ENCODE measurements at places on chromosomes 7 and 10.

- DNase-seq, result peak; percentile 13
Observed at GRCh38 chr10:27297844-27298521, 57.4 kb upstream of the ACBD5 start.

DNA sequence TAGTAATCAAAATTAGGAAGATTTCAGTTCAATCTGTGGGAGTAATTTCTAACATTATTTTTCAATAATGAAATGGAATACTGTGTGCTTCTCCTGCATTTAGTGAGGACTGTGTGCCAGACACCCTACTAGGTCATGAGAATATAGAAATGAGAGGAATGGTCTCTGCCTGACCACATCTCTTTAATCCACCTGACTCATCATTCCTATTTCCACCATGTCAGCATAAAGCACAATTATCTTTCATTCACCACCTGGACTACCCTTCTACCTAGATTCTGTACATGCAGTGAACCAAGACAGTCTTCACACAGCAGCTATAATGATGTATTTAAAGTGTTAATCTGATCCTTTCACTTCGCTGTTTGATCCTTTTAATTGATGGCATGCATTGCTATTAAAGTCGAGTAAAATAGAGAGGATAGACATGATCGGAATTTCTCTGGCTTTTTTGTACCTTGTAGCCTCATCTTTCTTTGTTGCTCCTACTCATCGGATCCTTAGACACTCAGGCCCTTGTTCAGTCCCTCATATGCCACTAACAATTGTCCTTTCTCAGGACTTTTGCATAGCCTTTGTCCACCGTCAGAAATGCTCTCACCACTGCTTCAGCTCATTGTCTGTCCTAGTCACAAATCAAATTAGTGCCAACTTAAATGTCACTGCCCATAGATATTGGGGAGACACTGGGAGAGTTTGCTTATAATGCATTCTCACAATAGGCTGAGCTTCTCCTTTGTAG lies 1037.1 kb downstream of the REEP3 start:
- no peak for DNase-seq

DNA sequence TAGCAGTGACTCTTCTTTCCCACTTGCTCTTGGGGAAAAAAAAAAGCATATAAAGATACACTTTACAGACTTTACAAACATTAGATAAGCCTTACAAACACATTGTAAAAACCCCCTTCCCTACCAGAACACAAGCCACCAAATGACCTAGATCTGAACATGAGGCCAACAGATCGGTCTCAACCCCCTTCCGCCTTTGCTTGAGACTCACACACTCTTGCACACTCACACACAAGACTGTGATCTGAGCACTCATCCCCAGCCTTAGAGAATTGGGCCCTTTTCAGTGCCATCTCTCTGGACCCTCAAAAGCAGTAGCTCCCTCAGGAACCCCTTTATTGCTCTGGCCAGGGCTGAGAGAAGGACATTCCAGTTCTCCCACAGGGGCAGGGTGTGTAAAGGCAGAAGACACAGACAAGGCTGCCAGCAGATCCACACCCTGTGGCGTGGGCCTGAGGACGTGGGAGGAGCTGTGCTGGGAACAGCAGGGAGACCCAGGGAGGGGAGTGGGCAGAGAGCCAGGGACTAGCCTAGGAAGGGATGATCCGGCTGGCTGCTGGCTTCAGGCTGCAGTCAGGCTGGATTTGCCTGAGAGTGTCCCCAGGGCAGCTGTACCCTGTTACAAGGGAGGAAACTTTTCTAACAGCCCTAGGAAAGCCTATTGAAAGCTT lies 206.7 kb downstream of the KIAA1217 start:
- DNase-seq, result no peak

DNA sequence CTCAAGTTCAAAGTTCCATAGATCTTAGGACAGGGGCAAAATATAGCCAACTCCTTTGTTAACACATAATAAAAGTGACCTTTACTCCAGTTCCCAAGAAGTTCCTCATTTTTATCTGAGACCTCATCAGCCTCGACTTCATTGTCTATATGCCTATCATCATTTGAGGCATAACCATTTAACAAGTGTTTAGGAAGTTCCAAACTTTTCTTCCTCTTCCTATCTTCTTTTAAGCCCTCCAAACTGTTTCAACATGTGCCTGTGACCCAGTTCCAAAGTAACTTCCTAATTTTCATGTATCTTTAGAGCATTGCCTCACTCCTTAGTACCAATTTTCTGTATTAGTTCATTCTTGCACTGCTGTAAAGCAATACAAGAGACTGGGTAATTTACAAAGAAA lies 569.1 kb downstream of the ANKRD7 start:
- DNase-seq, result no peak

DNA sequence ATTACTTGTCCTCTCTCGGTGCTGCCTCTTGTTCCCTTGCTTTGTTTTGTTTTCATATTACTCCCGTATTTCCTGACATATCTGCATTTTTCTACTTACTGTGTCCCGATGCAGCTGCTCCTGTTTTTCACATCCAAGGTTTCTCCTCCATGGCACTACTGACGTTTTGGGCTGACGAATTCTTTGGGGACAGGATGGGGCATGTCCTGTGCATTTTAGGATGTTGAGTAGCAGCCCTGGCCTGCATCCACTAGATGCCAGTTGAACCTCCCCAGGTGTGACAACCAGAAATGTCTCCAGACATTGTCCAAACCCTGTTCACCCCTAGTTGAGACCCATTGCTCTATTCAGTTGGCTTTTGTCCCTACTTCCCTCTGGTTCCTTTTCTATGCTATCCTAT lies 12.4 kb downstream of the ZNF789 start:
- no peak for DNase-seq

DNA sequence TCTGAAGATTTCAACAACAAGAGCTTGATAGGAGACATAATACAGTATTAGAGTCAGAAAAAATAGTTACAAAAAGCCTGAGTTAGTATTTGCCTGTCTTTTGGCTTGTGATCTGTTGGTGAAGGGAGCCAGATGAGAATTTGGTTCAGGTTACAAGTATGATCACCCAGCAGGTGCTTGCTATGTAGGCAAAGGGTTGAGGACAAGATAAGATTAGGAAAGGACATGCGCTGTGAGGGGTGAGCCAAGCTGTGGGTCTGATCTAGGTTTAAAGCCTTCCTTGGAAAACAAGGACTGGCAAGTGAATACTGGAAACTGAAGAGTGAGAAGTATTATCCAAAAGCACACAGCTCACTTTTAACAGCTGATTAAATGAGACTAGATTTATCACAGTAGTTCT lies 28.7 kb upstream of the CD36 start:
- DNase-seq, result no peak

DNA sequence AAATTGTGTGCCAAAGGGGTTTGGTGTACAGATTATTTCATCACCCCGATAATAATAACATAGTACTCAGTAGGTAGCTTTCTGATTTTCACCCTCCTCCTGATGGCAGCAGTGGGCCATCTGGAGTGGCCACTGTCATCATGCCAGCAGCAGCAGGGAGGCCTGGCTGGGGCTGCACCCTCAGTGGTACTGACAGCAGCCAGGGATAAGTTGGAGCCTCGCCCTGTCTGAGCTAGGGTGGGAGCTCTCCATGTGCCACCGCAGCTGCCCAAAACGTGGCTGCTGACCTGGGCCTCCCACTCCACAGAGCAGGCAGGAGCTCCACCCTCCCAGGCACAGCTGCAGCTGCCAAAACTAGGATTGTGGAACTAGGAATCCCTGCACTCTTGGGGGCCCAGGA lies 700.8 kb upstream of the KCND2 start:
- DNase-seq, result no peak

- DNase-seq, result peak; percentile 35
Observed at GRCh38 chr10:21675157-21675796, 141.2 kb downstream of the MLLT10 start.

GRCh38 chr7:127348247-127348631 lies 44.3 kb downstream of the ZNF800 start:
- no peak for DNase-seq

GRCh38 chr7:150962553-150963399 lies 15.3 kb downstream of the KCNH2 start:
- DNase-seq, result peak; percentile 40

- no peak for DNase-seq
Observed at GRCh38 chr7:51126813-51127617, 189.6 kb downstream of the COBL start.

GRCh38 chr10:28387140-28387539 lies 84.3 kb upstream of the MPP7 start:
- DNase-seq, result no peak

- no peak for DNase-seq
Observed at GRCh38 chr7:10463701-10464100, 510.0 kb upstream of the PHF14 start.

DNA sequence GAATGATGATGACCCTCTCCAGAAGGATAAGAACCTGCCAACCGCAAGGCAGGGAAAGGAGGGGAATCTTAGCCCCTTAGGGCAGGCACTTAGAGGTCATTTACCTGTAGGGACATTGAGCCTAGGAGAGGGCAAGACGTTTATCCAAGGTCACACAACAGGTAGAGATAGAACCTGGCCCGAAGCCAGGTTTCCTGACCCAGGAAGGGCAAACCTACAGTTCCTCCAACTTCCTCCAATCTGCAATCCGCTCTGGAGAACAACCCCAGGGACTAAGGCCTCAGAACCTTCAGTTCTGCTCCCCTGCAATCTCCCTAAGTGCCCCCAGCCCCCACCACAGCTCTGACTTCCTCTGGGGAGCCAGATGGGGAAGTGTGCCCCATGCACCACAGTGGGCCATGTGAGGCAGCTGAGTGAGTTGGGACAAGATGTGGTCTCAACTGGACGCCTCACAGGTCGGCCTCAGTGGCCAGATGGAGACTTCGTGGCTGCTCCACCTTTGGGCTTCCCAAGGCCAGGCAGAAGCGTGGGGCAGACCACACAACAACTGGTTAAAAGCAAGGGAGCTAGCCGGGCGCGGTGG lies 1.4 kb upstream of the PSAP start:
- DNase-seq, result no peak

- no peak for DNase-seq
Observed at GRCh38 chr10:8078027-8078426, 23.5 kb downstream of the GATA3 start.

DNA sequence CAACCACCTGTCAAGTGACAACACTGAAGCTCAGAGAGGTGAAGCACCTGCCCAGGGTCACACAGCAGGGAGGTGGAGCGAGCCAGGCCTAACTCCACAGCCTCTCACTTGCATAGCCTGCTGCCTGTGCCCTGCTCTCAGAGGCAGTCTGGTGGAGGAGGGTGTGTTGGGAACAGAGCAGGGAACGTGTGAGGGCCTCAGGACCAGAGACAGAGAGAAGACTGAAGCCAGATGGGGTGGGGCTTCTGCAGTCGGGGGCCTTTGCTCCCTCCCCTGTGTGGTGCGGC lies 114.0 kb downstream of the PTPN20 start:
- DNase-seq, result no peak

DNA sequence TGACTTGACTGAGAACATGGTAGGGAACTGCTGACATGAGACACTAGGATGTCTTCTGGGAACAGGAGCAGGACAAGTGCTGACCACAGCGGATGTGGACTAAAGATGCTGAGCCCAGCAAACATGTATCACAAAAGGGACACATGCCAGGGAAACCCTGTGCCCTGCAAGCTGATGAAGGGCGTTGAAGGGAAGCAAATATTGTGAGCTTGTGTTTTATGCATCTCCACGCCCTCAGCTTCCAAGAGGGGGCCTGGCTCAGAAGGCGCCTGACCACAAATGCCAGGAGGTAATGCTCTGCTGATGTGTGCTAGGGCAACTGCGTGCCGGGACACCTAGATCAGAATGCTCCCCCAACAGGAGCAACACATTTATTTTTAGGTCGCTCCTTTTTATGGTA lies 207.3 kb downstream of the CXCL12 start:
- no peak for DNase-seq

DNA sequence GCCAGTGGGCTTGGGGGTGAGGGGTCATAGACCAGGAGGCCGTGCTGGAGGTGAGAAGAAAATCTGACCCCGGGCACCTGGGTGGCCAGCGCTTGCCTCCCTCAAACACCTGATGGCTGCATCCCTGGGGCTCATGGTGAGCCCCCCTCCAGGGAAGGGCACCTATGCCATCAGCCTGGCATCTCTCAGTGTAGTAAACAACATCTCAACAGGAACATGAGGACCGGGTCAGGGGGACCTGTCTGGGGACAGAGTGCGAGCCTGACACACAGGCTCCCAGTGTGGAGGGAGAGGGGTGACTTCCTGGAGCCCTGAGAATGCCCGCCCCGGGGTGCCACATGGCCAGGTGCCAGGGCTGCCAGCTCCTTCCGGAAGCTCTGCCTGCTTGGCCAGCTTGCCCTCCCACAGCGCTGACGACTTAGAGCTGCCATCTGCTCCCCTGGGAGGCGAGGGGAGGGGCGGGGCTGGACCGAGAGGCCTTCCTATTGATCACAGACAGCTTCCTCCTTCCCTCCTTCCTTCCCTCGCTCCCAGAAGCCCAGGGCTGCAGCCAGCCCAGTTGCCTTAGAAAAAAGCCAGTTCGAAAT lies 12.3 kb downstream of the STX1A start:
- DNase-seq, result no peak

DNA sequence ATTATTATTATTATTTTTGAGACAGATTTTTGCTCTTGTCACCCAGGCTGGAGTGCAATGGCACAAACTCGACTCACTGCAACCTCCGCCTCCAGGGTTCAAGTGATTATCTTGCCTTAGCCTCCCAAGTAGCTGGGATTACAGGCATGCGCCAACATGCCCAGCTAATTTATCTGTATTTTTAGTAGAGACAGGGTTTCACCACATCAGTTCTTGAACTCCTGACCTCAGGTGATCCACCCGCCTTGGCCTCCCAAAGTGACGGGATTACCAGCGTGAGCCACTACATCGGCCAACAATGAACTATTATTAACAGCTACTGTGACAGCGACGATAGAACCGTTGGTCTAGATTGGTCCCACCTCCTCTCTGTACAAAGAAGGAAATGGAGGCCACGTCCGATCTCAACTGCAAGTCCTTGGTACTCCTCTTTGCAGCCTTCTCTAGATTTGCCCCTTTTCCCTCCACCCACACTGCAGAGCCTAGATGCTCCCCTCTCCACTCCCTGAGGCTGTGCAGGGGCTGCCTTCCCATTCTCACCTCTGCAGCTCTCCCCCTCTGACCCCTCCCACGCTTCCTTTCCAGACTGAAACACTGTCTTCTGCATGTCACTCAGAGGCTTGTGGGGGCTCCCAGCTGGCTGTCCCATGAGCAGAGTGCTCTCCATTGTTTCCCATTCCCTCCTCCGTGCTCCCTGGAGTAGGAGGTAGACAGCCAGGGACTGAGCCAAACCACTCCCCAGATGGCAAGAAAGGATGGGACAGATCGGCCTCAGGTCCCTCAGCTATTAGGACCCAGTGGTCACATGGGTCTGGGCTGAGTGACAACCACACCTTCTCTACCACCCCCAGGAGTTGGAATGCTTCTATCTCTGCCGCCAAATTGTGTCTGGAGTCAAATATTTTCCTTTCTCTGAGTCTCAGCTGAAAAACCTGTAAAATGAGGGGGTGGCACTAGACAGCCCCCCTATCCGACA lies 2.3 kb downstream of the LOXL4 start:
- no peak for DNase-seq

- no peak for DNase-seq
Observed at GRCh38 chr10:132429281-132430230, 32.6 kb downstream of the PWWP2B start.

DNA sequence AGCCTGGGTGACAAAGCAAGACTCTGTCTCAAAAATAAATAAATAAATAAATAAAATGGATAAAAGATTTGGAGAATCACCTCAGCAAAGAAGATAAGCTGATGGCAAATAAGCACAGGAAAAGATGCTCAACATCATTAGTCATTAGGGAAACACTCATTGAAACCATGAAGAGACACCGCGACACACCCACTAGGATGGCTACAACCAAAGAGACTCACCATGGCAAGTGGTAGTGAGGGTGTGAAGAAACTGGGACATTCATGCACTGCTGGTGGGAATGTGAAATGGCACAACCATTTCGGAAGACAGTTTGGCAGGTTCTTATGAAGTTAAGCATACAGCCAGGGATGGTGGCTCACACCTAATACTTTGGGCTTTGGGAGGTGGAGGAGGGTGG lies 37.8 kb upstream of the FXYD4 start:
- no peak for DNase-seq

All from activated CD4-positive, alpha-beta T cell treated with anti-CD3 and anti-CD28 coated beads, Interleukin-2, amount 50 U/mL, for 16 hours (primary cell).